ENCODE measurements at places on chromosomes 6 and 20.

DNA sequence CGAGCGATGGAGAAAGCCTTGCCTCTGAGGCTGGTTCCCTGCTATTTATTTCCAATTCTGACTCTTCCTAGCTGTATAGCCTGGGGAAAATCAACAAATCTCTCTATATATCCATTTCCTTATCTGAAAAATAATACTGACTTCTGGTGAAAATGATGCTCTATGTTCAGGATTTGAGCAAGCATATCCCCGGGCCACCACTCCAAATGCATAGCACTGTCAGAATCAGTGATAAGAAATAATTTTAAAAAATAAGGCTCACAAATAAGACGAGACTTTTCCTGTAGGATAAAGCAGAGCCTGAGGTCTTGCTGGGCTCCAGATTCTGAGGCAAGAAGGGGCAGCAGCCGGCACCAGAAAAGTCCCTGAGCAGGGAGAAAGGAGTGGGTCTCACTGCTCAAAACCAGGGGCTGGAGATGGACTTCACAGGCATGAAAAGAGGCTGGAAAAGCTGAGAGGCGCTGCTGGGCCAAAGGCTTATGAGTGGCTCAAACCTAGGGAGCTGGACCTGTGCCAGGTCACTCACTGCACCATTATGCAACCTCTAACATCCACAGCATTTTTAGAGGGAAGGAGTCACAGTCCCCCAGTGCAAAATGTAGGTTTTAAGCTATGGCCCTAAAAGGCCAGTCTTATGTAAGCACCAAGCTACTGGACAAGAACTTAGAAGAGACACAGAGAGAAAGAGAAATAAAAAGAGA is 48.1 kb upstream of the SLC17A4 start:
- peak; percentile 12 for DNase-seq

DNA sequence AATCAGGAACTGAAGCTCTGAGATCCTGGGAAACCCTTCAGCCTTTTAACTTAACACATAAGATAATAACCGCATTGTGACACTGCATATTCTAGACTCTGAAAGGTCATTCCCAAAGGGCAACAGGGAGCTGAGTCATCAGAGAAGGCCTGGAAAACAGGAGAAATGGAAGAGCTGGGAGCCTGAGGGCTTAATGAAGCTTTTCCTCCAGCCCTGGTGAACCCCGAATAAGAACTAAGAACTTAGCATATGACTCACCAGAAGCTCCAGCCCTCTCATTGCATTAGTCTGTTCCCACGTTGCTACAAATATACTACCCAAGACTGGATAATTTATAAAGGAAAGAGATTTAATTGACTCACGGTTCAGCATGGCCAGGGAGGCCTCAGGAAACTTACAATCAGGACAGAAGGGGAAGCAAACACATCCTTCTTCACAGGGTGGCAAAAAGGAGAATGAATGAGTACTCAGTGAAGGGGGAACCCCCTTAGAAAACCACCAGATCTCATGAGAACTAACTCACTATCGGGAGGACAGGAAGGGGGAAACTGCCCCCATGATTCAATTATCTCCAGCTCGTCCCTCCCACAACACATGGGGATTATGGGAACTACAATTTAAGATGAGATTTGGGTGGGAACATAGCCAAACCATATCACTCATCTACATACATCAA is 648.5 kb downstream of the TFAP2A start:
- no peak for DNase-seq

DNA sequence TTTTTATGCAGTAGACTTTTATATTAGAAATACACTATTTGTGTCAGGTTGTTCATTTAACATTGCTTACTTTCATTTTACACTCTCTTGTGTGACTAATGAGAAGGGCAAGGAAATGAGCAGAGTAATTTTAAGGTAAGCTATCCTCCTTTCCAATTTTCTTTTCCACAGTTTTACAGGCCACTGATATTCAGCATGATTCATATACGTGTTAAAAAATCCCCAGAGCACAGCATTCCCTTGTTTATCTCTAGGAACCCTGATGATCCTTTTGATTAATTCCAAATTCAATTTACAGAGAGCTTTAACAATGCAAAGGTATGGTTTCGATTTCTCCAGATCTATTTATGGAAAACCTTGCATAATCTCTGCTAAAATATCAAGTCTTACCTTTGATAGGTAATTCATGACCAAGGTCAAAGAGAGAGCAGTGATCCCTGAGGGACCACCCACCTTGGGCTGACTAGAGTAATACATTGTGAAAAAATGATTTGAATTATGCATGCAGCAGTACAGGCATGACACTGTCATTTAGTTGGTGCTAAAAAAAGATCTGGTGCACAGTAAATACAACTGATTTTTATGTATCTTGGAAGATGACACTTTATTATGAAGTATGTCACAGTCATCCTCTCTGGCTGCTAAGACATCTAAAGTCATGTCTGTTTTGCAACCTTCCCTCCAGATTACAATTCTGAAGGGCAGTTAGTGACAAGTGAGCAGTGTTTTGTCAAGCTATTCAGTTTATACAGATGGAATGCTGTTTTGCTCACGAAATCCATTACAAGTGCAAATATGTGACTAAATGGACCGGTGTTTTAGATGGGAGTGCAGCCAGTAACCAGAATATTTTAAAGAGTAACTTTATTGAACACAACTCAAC is 736.6 kb downstream of the EPHA7 start:
- no peak for DNase-seq

DNA sequence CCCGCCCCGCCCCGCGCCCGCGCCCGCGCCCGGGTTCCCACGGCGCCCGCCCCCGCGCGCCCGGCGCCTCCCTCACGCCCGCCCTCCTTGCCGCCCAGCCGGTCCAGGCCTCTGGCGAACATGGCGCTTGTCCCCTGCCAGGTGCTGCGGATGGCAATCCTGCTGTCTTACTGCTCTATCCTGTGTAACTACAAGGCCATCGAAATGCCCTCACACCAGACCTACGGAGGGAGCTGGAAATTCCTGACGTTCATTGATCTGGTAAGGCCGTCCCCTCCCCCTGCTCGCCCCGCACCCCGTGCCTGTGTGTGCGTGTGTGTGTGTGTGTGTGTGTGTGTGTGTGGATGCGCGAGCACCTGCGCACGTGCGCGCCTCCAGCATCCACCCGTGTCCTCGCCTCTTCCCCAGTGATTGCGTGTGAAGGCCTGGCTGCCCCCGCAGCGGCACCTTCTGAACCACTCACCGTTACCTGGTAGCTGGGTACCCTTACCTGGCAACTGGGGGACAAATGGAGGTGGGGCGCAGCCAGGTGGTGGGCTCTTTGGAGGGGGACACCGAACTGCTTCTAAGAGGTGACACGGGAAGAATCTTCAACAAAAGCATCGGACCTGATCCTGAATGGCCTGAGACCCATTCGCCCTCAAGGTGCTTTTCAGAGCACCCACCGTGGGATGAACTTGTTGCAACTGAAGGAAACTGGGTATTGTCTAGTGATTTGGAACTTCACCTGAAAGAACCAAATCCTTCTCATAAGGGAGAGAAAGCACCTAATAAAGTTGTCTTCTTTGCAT is at the start of gene AIG1:
AIG1 (plus strand) TSS at position 84 of the 791 bp plus-strand sequence; CDS start at position 121, 37 bp downstream.
- no peak for DNase-seq

DNA sequence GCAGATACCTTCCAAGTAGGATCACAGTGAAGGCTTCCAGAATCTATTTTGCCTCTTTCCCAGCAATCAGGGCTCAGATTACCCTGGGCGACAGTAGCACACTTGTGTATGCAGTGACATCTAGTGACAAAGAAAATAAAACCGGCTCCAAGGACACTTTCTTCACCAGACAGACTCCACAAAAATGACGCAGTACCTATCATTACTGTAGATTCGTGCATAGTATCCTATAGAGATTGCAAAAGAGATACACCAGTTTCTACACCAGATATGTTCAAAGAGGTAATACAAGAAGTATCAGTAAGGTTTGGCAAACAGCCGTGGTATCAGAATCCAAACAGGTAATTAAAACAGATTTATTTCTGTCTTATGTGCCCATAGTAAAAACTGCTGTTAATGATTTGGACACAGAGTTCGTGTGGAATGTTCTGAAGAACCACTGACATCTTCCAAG is 600.4 kb upstream of the JAG1 start:
- DNase-seq, result peak; percentile 59

GRCh38 chr6:104603108-104603745 is 256.5 kb downstream of the HACE1 start:
- DNase-seq, result no peak

GRCh38 chr6:119848696-119849095 is 499.1 kb upstream of the MAN1A1 start:
- no peak for DNase-seq

GRCh38 chr20:4802527-4802926 is 80.8 kb downstream of the PRND start:
- DNase-seq, result no peak

DNA sequence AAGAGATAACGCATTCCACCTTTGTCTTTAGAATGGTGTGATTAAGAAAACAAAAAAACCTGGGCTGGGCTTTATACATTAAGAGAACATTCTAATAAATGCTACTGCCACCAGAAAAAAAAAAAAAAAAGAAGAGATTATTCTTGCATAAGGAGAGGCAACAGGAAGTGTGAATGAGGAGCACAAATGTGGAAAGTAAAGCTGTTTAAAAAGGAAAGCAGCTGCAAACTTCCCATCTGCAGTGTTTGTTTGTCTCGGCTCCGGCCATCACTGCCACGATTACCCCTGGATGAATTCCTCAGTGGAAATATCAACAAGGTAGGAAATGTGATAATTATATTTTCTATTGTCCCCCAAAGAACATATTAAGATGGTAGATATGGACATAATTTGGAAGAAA is 223.9 kb downstream of the PHF3 start:
- DNase-seq, result no peak

GRCh38 chr6:145087034-145087433 is 648.3 kb downstream of the EPM2A start:
- no peak for DNase-seq

GRCh38 chr6:124298730-124299129 is 495.1 kb downstream of the NKAIN2 start:
- no peak for DNase-seq

DNA sequence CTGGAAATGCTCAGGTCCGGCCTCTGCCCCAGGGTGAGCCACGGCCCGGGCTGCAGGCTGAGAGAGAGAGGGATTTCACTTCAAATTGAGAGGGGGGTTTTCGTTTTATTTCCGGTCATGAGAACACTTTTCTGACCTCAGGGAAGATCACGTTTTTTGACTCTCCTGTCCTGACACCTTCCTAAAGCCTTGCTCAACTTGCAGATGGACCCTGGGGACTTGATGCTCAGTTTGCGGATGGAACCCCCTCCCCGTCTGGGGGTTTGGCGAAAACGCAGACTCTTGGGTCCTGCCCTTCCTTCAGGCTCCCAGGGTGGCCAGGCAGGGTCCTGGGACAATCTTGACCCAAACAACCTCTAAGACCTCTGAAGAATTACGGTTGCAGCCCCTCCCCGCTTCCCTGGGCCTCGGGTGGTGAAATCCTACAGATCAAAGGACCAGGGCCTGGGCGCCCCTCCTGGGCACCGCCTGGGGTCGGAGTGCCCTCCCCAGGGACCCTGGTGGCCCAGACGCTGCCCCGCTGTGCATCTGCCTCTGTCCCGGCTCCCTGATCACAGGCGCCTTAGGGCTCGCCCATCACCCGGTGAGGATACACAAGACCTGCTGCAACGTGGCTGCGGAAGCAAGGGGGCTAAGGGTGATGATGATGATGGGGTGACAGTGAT is 148.2 kb downstream of the ERMARD start:
- DNase-seq, result no peak

DNA sequence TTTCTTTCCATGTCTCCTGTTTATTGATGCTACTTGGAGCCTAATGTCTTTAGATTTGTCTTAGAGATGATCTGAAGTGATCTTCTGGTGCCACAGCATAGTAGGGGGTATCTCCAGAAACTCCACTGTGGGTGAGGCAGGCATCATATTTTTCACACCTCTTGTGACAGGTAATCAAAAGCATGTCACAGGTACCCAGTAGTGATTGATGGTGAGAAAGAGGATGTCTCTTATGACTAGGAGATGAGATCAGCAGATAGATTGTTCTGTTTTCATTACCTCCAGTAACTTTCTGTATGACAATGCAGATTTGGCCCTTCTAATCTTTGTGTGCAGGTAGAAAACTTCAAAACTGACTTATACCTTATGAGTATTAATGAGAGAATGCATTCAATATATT is 13.5 kb downstream of the NCOA7 start:
- no peak for DNase-seq

DNA sequence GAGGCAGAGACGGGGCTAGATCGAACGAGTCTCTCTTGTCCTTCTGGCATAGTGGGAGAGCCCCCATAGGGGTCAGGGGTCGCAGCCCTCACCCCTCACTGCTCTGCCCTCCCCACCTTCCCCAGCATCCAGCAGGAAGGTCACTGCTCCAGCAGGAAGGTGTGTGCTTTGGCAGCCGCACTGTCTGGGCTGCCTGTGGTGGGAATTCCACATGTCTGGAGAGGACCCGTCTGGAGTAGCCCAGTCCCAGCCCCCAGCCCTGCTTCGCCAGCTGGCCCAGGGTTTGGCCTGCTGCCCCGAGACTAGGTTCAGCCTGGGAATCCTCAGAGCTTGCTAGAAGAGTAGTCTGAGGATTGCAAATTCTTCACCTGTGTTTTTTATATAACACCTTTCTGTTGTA is 2.5 kb upstream of the R3HDML start:
- no peak for DNase-seq

DNA sequence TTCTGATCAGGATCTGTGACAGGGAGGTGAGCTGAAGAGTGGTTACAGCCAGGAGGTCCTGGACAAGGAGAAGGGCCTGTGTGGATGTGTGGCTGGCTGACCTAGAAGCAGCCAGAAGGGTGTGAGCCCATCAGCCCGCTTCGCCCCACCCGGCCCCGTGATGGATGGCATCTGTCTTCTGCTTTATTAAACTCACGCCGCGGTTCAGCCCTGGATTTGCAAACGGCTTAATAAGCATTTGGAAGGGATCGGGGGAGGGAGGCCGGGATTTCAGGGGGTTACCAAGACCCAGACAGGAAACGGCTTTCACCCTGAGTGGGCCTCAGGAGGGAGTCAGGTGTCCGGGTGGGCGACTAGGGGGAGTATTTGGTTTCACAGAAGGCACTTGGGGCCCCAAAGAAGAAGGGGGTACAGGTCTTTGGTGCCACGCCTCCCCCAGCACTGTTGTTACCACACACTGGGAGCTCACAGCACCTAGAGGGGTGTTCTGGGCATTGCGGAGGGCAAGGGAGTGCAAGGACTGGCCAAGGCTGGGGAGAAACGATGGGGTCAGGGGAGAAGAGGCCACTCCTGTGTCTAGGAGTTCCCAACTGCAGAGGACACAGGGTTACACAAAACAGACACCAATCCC is 53.8 kb upstream of the FOXP4 start:
- no peak for DNase-seq

DNA sequence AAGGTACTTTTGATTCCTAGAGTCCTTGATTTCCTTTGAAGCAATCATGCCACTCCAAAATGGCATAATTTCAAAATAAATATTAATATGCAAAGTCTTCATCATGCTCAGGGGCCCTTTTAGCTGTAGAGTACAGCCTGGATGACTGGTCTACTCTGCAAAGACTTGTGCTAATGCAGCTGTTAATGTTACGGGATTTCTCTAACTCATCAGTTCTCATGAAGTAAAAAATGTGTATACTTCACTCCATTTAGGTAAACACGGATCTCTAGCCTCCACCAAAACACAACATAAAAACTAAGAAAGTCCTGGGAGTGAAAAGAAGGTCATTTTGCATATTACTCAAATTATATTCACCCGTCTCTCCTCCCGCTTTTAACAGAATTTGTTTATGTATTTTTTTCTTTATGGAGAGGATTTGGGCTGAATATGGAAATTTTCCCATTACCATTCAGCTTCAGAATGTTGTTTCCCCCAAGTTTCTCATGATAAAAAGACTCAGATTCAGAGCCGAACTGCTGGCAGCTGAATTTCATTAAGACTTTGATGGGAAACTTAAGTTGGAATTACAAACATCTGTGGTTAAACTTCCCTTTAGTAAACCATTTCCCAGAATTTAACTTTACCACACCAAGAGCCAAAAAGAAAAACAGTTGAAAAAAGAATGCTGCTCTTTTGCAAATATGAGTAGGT is 8.7 kb downstream of the LAMA4 start:
- DNase-seq, result no peak
